ENCODE measurements at places on chromosomes 5 and 9. TPM values are rescaled to one million over a fixed set of nuclear protein-coding genes. Genes with fewer than 3 reads are reported as not detected.

The OR1J2 gene
- not detected for total RNA-seq

The ACOT12 gene
- total RNA-seq = not detected

GRCh38 chr5:107418902-107419301, 251.8 kb downstream of the EFNA5 start:
- no peak for DNase-seq

DNA sequence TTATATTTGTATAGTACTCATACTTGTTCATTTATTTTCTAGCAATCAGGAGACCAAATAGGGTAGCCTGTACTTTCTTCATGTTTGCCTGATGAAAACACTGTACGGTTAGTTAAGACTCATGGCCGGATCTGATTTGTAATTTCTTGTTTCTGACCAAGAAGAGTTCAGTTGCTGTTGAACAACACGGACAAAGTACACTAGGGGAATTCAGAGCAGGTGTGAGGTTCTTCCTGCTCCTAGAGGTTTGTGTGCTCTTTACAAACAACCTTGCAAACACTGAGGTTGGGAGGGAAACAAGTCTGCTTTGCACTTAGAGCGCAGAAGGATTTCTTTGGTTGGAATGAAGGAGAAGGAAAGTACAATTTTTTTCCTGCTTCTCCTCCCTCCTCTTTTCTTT, 69.7 kb downstream of the TRIO start:
- DNase-seq = no peak

- no peak for DNase-seq
Observed at GRCh38 chr9:35470894-35471293, 19.0 kb upstream of the RUSC2 start.

- DNase-seq = no peak
Observed at GRCh38 chr5:76479973-76480667, 77.0 kb downstream of the IQGAP2 start.

- no peak for DNase-seq
Observed at GRCh38 chr9:96149533-96150280, 152.3 kb downstream of the HSD17B3 start.

GRCh38 chr5:119313658-119314605, 41.9 kb upstream of the TNFAIP8 start:
- DNase-seq = no peak

DNA sequence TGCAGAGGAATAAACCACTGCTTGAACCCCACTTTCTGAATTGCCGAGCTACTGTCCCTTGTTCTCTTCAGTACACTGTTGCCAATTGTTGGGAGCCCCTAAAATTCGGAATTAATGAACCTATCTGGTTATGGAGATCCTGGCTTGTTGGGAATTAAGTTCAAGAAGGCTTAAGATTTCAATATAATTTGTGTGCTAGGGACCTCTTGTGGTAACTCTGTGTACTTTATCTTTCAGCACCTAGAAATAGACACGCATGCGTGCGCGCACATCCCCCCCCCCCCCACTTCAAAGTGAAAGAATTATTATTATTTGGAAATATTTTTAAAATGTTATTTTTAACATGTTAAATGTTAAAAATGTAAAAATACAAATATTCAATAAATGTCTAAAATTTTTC, 53.3 kb upstream of the FAM169A start:
- no peak for DNase-seq

Data from activated T-cell treated with anti-CD3 and anti-CD28 coated beads, Interleukin-2, amount 50 U/mL, for 4 hours (primary cell).